Progenitor cell of endocrine pancreas (in vitro differentiated cells): ENCODE measurements at places on chromosomes 7 and 10.

GRCh38 chr7:157615101-157615817, 278.5 kb downstream of the DNAJB6 start:
- DNase-seq, result no peak

- DNase-seq, result no peak
Measured at GRCh38 chr7:123846217-123846891, 1.4 kb downstream of the HYAL4 start.

DNA sequence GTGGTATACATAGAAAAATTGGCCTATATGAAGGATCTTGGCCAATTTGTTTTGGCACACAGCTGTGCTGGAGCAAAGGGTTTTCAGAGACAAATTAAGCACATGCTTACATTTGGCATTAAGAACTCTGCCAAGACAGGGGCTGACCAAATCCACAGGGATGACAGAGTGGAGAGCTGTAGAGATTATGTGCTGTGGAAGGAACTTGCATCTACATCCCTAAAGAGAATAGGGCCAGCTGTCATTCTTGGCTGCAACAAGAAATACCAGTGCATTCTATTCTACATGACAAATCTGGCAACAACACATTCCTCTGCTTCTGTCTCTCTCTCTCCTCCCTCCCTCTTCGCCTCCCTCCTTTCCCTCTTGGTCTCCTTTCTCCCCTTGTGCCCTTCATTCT, 75.6 kb downstream of the POM121L12 start:
- no peak for DNase-seq

DNA sequence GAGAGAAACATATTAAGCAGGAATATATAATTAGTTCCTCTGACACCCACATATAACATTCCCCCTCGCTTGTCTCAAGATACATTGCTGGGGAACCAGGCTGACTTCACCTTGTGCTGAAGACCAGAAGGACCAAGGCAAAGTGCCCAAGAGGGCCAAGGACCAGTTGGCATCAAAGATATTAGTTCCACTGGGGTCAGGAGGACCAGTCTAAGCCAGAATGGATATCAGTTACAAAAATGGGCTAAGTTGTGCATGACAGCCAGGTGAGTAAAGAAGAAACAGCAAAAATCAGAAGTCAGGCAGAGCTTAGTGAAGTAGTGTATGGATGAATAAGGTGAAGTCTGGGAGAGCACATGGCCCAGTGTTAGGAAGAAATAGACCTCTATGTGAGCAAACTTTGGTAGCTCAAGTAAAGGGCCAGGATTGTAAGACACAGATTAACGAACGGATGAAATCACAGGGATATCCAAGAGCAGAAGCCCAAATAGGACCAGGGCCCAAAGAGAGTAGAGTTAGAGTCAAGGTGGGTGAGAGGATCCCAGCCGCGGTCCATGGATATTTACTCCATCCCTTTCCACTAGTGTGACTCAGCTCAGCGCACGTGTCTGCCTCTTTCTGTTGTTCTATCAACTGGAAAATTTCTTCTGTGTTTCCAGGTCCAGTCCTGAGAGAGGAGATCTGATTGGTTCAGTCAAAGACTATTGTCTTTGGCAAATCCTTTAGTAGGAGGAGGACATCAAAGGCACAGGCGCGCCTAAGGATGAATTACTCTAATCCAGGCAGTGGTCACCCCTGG, 5.0 kb downstream of the CALD1 start:
- DNase-seq, result no peak

DNA sequence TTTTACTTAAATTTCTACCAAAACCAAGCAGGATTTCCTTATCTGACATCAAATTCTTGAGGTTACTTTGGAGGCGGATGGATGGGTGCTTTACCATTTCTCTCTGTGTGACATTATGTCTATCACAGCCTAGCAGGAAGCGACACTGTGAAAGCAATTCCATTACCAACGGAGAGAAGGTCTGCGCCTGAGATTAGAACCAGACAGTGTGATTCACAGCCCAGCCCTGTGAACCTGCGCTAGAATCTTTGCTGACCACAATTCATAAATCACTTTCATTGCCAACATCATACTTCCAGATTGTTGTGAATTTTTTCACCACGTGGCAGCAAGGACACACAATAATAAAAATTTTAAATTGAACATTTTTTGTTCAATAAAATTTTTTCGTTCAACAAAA, 126.5 kb downstream of the CUBN start:
- DNase-seq, result no peak

GRCh38 chr7:22932896-22933295, 81.0 kb downstream of the HYCC1 start:
- no peak for DNase-seq

DNA sequence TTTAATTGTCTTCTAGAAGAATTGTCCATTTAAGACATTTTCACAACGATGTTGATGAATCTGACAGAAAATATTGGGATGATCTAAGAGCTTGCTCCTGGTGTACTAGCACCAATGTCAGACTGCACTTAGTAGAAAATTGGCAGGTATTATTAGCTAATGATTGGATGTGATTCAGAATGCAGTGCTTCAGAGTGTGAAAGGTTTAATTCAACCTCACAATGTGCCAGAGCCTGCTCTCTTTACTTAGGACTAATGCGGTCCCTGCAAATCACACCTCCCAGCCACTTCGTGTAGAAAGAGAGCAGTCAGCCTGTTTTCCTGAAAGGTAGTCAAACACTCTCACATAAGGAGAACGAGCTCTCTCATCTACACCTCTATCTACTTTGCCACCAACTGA, 197.5 kb downstream of the ZNF438 start:
- DNase-seq, result no peak

- DNase-seq, result no peak
Measured at GRCh38 chr7:114718861-114719260, 203.0 kb upstream of the MDFIC start.

- no peak for DNase-seq
Measured at GRCh38 chr10:86579883-86580520, 58.4 kb upstream of the WAPL start.

- DNase-seq, result no peak
Measured at GRCh38 chr10:2900530-2900929, 166.8 kb upstream of the PFKP start.

DNA sequence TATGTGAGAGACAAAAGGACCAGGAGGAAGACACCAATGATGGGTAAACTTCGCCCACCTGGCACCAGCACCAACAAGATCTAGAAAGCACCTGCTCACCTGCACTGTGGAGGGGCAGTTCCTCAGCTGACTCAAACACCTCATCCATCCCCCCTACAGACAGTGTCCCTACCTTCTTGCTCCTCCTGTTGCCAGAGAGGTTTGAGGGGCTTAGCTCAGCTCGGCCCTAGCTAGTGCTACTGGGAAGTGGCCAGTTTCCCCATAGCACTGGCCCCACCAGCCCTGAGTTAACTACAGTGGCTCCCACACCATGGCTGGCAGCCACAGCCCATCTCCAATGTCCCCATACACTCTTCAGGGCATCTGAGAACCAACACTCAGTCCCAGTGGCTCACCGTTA, 70.8 kb downstream of the GRID1 start:
- DNase-seq, result no peak

DNA sequence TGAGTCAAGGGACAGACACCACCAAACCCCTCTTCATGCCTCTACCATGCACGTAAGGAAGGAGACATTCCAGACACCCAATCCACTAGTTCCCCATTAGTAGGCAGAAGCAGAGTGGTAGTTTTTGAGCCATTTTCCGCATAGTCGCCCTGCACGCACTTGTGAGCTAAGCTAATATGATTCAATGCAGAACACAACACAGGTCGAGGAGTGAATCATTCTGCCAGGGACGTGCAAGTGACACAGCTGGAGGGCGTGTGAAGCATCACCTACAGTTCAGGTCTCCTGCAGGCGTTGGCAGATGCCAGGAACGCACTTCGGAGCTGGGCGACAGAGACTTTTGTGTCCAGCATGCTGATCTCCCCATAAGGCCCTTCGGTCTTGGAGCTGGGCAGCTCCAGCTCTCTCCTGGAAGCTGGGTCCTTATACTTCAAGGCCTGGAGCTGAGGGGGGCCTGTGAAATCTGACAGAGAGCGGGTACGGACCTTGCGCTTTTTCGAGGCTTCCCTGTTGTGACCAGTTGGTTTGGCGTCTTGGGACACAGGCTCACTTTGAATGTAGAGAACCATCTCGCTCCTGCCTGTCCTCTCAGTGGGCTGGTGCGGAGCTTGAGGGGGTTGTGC, 102.4 kb downstream of the SVIL start:
- DNase-seq, result no peak

- DNase-seq, result no peak
Measured at GRCh38 chr10:43891241-43891640, 242.6 kb upstream of the ZNF32 start.

DNA sequence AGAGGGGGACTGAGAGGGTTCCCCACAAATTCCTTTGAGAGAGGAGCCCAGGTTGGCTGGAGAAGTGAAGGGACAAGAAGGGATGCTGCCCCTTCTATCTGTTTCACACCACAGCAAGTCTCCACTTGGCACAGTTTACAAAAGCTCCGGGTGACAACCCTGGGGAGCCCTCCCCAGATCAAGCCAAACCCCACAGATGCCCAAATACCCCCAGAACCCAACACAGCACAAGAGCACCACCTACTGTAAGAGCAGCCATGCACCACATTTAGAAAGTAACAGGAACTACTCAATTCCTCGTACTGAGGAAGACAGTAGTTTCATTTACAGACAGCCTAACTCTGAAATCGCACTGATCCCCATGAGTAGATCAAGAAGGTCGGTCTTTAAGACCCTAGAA, 67.8 kb upstream of the ATP6V0A4 start:
- DNase-seq, result no peak
